Breast epithelium (tissue), 4 donors: ENCODE measurements at places on chromosomes 12 and 14.

DNA sequence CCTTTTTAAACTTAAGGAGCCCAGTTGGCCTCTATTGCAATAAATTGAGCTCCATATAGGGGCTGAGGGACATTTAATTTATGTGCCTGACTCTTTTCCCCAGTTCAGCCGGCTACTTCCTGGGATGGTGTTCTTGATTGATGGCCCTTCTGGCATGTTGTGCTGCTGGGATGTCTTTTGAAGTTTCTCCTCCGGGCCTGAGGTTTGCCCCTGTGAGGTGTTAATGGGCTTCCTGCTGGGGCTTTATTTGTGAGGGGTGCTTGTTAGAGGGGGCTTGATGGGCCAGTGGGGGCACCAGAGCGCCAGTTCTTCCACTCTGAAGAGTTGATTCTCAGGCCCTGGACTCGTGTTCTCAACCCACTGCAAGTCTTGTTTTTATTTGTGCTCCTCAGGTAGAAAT is 69.6 kb downstream of the CHST11 start:
- no peaks in the 10 kb centered on the region for H3K27me3 ChIP-seq
- no peak for DNase-seq
- H3K4me1 ChIP-seq: no peaks in the 10 kb centered on the region
- H3K27ac ChIP-seq: no peak overlapping the region

GRCh38 chr12:120674097-120674636 is 12.8 kb upstream of the MLEC start:
- no peak overlapping the region for H3K4me3 ChIP-seq
- no peak overlapping the region for H3K27ac ChIP-seq
- H3K27me3 ChIP-seq: no peaks in the 10 kb centered on the region
- no peaks in the 10 kb centered on the region for H3K4me1 ChIP-seq
- DNase-seq: no peak

GRCh38 chr12:129211862-129212630 is 358.8 kb downstream of the GLT1D1 start:
- H3K4me3 ChIP-seq: no peak overlapping the region
- H3K27ac ChIP-seq: no peak overlapping the region
- no peak for DNase-seq
- no peaks in the 10 kb centered on the region for H3K27me3 ChIP-seq

- H3K36me3 ChIP-seq: no peaks in the 10 kb centered on the region
- no peak overlapping the region for H3K4me3 ChIP-seq
- no peaks in the 10 kb centered on the region for H3K27me3 ChIP-seq
- H3K4me1 ChIP-seq: no peaks in the 10 kb centered on the region
- H3K27ac ChIP-seq: no peak overlapping the region
These were observed 77.6 kb upstream of the PRKD1 start for GRCh38 chr14:30005114-30005808.

DNA sequence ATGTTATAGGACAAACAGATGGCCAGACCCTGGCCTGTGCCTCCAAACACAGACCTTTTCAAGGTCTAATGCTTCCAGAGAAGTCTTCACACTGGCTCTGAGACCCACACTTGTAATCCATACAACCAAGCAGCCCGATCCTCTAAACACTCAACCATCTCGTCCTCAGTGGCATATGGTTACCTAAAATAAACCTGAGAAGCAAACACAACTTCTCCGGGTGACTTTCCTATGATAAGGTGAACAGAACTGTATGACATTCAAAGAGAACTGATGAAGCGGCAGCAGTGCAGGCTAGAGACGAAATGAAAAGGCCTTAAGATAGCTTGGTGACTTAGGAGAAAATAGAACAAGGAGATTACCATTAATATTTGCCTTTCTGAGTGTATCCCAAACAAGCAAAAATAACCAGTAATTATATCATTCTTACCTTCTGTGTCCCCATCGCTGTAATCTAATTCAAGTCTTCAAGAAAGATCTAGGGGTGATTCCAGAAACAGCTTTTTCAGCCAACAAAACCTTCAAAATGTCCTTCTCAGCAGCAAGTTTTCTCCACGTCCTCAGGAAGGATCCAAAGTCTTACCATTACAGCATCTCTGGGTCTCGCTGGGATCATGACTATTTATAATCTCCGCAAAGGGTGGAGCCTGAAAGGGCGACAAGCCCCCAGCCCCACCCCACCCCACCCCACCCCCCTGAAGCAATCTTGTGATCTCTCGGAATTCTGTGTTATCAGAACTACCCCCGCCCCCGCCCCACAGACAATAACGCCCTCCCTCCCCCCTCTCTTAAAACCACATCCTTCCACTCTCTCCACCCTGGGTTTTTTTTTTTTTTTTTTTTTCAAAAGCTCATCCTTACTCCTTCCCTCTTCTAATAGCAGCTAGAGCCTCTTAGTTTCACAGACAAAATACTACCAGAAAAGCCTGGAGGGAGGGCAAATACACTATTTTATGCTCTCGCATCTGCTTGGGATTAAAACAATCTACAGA is at the start of gene SLC2A3:
Gene SLC2A3, minus strand, starts transcription at position 598 of the 992 bp plus-strand sequence. Its CDS starts 153 bp downstream, at position 445.
- H3K27me3 ChIP-seq: no peaks in the 10 kb centered on the region
- H3K36me3 ChIP-seq: no peaks in the 10 kb centered on the region
- H3K27ac ChIP-seq: peak within 1 kb of the TSS; percentile 69
- no peak for DNase-seq
- peak within 1 kb of the TSS; percentile 77 for H3K4me3 ChIP-seq

GRCh38 chr12:89651192-89651591 is 57.4 kb downstream of the ATP2B1 start:
- no peak overlapping the region for H3K27ac ChIP-seq
- peaks cover 3% of the 10 kb centered on the region for H3K36me3 ChIP-seq
- DNase-seq: no peak
- no peak overlapping the region for H3K4me3 ChIP-seq
